ENCODE measurements at places on chromosomes 16 and 17.

DNA sequence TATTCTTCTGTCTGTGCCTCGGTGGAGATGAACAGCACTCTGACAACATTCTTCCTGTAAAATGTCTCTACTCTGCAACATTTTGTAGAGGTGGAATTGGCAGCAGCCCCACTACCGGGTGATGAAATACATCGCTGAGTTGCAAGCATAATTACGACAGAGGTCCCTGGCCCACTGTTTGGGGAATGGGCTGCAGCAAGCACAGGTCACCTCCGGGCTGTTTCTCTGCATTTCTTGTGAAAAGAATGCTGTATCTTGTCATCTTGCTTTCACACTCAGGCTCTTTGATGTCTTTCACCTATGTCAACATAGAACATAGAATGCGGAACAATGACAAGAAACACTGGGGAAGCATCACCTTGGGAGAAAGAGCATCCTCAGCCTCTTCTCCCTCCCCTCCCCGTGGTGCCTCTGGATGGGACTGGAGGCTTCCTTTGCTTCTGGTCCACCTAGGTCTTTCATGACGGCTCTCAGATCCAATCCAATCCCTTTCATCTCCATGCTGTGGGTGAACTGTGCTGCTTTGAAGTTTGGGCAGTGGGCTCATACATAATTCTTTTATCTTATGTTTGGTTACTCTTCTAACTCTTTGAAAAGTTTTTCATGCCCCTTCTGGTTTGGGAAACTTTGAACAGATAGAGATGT is 265.0 kb downstream of the PHKB start:
- no peaks in the 10 kb centered on the region for H3K4me1 ChIP-seq
- no peaks in the 10 kb centered on the region for H3K27me3 ChIP-seq
- no peak overlapping the region for H3K27ac ChIP-seq
- H3K36me3 ChIP-seq: no peaks in the 10 kb centered on the region

DNA sequence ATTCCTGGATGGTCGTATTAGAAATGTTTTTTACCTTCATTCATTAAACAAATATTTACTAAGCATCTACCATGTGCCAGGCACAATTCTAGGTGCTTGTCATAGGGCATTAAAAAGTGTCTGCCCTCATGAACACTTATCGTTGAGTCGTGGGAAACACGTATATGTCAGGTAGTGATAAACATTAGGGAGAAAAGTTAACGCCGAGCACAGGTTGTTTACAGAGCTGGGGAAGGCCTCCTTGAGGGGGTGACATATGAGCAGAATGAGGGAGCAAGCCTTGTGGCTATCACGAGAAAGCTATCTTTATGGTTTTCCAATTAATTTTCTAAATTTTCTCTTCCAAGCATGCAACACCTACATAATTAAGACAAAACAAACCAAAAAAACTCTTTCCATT is 985 bp upstream of the ZNF213 start:
- no peaks in the 10 kb centered on the region for H3K36me3 ChIP-seq
- no peak for DNase-seq
- H3K4me3 ChIP-seq: peak overlapping the region; percentile 81
- H3K4me1 ChIP-seq: no peaks in the 10 kb centered on the region
- H3K27me3 ChIP-seq: no peaks in the 10 kb centered on the region

DNA sequence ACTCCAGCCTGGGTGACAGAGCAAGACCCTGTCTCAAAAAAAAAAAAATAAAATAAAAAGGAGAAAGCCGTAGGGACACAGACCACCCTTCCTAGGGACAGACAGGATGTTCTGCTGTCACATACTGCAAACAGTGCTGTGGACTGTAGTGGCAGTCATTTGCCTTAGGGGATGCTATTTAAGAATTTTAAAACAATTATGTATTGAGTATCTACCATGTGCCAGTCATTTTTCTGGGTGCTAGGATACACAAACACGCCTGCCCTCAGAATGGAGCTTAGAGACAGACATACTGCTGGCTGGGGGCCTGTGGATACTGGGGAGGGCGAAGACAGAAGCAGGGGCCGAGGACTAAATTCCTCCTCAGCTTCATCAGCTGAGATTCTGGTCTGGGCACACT is 45.5 kb downstream of the MRC2 start:
- H3K27me3 ChIP-seq: no peaks in the 10 kb centered on the region
- no peak overlapping the region for H3K27ac ChIP-seq
- no peaks in the 10 kb centered on the region for H3K4me1 ChIP-seq
- DNase-seq: no peak
- peaks cover 2% of the 10 kb centered on the region for H3K36me3 ChIP-seq

GRCh38 chr17:39599665-39600231 is 8.0 kb downstream of the NEUROD2 start:
- no peaks in the 10 kb centered on the region for H3K36me3 ChIP-seq
- no peaks in the 10 kb centered on the region for H3K4me1 ChIP-seq
- no peak overlapping the region for H3K4me3 ChIP-seq
- no peak overlapping the region for H3K27ac ChIP-seq

DNA sequence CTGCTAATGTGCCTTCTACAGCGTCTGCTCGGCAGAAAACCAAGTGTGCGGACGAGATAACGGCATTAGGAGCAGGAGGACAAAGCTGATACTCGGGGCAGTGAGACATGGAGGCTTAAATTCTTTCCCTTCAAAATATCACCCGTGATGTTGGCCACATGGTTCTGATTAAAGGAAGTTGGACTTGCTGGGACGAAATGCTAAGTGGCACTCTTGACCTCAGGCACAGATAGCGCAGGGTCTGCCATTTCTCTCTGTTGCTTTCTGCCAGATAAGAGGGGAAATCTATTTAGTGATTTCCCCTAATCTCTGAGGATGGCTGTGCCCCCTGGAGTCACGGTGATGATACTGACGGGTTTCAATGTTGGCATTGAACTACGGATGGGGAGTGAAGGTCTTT is 509.6 kb upstream of the EEF2KMT start:
- no peak overlapping the region for H3K4me3 ChIP-seq
- no peak overlapping the region for H3K27ac ChIP-seq
- DNase-seq: no peak
- no peaks in the 10 kb centered on the region for H3K36me3 ChIP-seq
- no peaks in the 10 kb centered on the region for H3K27me3 ChIP-seq

DNA sequence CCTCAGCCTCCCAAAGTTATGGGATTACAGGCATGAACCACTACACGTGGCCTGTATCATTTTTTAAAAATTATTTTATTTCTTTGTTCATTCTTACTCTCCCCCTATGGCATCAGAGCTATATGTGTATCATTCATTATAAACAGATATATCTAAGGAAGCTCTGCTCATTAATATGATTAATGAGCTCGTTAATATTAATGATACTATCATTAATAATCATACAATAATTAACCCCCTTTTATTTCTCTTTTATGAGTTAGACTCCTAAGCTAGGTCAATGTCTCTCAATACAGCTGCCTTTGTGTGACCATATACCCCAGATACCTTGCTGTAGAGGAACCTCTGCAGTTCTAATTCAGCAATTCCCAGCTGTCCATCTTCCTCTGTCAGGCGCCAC is 4.5 kb upstream of the RSKR start:
- no peaks in the 10 kb centered on the region for H3K27me3 ChIP-seq
- peaks cover 26% of the 10 kb centered on the region for H3K36me3 ChIP-seq
- H3K27ac ChIP-seq: no peak overlapping the region
- no peak for DNase-seq
- H3K4me1 ChIP-seq: no peaks in the 10 kb centered on the region
- H3K4me3 ChIP-seq: no peak overlapping the region

- no peak overlapping the region for H3K27ac ChIP-seq
- H3K4me1 ChIP-seq: no peaks in the 10 kb centered on the region
- H3K36me3 ChIP-seq: no peaks in the 10 kb centered on the region
- DNase-seq: no peak
- H3K27me3 ChIP-seq: no peaks in the 10 kb centered on the region
Measured at GRCh38 chr17:42270170-42270535, 6.0 kb downstream of the STAT5B start.
